ENCODE measurements at places on chromosomes 5 and 9.

DNA sequence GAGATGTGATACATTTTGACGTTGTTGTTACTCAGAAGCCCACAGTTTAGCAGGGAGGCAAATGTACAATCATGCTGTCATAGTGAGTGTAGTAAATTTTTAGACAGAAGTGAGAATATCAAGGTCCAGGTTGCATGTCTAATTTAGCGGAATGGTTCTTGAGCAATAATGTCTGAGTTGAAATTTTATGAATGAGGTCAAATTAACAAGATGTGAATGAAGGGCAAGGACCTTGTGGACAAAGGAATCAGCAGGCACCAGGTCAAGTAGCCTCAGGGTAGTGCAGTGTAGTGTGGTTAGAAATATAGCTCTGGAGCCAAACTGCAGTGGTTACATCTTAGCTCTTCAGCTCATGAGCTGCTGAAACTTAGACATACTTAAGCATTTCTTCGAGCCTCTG, 36.2 kb downstream of the TNFSF8 start:
- DNase-seq = no peak

DNA sequence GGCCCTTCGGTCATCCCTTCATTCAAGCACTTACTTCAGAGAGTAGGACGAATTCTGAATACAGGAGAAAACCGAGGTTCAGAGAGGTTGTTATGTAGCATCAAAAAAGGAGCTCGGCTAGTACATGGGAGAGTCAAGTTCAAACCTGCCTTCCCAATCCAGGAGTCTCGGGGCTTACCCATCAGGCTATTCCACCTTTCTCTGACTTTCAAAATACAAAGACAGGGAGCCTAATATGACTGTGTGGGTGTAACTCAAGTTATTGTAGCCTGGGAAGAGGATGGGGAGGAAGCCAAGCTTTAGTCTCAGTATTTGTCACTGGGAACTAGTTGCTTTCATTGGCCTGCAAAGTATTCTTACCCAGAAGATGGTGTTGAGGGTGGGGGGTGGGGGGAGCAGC, 274.8 kb upstream of the PANK3 start:
- DNase-seq = no peak

- DNase-seq = no peak
Observed at GRCh38 chr9:126524353-126525077, 89.2 kb upstream of the LMX1B start.

DNA sequence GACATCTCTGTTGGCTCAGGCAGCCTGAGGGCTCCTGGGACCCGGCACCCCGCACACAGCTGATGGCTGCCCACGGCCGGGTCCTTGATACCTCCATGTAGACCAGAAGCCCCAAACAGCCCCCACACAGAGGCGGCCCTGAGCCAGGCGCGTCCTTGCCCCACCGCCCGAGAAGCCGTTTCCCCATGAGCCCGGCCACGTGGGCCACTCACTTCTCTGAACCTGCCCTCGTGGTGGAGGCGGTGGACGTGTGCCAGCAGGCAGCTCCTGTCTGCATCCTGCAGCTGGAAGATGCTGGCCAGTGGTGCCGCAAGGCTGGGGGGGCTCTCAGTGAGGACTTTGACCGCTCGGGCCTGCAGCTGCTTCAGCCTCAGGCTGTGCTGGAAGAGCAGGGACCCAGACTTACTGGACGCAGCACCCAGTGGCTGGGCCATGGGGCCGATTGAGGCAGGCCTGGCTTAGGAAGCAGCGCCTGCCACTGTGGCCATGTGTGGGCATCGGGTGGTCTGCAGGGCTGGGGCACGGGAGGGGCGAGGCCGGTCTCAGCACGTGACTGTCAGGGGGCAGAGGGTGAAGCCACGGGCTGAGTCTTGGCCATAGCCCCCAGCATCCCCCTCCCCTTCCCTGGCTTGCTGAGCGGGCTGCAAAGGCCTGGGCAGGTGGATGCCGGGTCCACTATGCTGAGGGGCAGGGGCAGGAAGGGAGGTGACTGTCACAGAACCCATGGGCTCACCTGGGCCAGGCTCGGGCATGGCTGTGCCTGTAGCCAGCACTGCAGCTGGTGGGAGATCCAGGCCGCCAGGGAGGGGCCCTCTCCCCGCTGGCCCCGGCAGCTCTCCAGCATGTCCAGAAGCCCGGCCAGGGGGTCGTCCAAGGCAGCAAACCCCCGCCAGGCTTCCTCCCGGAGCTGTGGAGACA, 50.0 kb downstream of the EXD3 start:
- DNase-seq = no peak

GRCh38 chr5:167944121-167944852, 347.2 kb upstream of the WWC1 start:
- no peak for DNase-seq

DNA sequence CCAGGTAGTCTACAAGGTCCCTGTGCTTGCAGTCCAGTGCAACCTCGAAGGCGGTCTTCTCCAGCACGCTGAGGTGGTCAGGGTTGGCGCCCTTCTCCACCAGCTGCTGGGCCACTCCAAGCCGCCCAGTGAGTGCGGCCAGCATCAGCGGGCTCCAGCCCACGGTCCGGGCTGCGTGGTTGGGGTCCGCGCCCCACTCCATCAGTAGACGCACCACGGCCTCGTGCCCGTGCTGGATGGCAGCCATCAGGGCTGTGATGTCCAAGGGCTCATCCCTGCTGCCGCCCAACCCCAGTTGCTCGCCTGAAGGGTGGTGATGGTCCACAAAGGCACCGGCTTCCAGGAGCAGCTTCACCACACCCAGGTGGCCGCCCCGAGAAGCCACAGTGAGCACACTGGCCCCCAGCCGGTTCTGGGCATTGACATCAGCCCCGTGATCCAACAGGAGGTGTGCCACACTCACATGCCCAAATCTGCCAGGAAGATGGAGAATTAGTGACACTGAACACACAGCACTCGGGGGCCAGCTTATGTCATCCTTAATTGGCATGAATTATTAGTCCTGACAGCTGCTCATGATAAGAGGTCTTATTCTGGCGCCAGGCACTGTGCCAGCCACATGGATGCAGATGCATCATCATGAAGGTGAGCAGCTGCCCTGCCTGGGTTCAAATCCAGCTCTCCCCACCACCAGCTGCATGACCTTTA, 6.1 kb downstream of the ANKS6 start:
- no peak for DNase-seq

- DNase-seq = no peak
Observed at GRCh38 chr5:132394667-132395259, 25.3 kb downstream of the SLC22A5 start.

DNA sequence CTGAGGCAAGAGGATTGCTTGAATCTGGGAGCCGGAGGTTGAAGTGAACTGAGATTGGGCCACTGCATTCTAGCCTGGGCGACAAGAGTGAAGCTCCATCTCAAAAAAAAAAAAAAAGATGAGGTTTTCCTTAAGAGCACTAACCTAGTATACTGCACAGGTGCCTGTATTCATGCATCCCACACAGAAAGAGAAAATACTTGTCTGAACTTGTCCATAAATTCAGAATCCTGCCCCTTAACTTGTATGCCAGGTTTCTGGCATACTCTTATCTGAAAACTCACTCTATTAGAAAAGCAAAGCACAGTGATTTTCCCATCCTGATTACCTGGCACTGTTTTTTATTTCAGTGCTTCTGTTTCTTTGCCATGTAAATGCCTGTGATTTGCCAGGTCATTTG, 125.3 kb upstream of the CDKN2B start:
- DNase-seq = no peak

GRCh38 chr5:120449501-120449900, 14.6 kb upstream of the PRR16 start:
- no peak for DNase-seq

DNA sequence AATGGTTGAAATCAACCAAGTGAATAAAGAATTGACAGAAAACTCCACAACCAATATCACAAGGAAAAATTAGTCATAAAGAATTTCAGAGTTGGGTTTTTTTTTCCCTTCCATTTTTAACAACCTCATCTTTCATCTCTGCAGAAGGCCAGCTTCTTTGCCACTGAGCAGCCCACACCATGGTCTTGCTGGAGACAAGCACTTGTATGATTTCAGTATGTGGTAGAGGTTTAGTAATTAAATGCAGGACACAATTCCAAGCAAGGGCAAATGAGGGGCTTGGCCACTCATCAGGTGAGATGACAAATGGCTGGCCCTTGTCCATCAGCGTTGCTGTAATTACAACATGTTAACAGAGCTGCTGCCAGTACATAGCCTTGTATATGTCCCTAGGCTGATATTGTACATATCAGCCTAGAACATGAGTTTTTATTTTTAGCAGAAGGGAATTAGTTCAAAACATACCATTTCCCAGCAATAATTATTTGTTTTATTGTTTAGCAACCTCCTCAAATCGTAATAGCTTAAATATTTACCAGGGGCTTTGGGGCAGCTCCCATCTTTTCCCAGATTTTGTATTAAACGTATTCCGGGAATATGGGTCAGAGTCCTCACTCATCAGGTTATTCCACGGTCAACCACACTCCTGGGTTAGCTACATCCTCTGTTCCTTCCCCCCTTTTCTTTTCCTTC, 5.0 kb upstream of the C9 start:
- DNase-seq = no peak

- DNase-seq = no peak
Observed at GRCh38 chr9:14846871-14847311, 63.3 kb downstream of the FREM1 start.

DNA sequence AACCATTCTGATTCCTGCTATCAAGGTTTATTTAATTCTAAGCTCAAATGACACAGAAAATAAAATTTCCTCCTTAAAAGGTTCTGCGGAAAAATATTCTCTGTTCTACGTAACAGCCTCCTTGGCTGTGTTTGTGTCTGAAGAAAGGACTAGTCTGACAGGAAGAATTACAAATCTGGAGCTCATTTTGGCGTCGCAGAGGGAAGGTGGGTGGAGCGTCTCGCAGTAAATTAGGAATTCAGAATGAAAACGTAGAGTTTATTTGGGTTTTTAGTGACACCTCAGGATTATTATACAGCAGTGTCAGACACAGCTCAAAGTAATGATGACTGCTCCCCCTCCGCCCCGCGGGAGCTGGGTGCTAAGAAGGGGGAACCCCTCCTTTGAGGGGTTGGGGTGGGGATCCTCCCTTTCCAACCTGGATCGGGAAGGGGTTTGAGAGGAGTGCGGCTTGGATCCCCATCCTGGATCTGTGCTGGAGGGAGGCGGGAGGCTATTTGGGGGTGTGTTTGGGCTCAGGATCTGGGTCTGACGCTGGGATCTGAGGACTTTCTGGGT, 933 bp upstream of the TGFBR1 start:
- peak; percentile 23 for DNase-seq

Measured in left renal cortex interstitium (tissue), 4 donors.